Left lung (tissue), 14 donors: ENCODE measurements at places on chromosomes 2 and 18. TPM values are rescaled to one million over a fixed set of nuclear protein-coding genes. Genes with fewer than 3 reads are reported as not detected.

DNA sequence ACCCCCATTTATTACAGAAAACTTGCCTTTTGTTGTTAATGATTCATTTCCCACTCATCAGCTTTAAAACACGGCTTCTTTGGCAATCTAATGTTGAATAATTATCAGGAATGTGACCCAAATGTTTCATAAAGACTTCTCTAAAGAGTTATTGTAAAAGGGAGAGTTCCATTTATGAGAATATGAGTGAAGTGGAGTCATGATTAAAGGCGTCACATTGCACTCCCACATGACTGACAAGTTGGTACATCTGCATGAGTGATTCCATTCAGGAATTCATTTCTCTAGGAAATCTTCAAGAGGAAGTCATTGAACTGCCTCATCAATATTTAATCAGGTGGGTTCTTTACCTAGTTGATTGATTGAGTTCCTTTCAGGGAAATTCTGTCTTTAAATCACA is 184.8 kb downstream of the LNPK start:
- DNase-seq, result no peak

Gene PLEK
- polyA plus RNA-seq, result 15.3 TPM

Gene PNKD
- 58.2 TPM for polyA plus RNA-seq

Gene EPHA4
- 21.3 TPM for polyA plus RNA-seq
